ENCODE measurements at places on chromosomes 13 and 19.
A peak's percentile ranks its signal among the peaks of the same experiment; 100 is the strongest.

DNA sequence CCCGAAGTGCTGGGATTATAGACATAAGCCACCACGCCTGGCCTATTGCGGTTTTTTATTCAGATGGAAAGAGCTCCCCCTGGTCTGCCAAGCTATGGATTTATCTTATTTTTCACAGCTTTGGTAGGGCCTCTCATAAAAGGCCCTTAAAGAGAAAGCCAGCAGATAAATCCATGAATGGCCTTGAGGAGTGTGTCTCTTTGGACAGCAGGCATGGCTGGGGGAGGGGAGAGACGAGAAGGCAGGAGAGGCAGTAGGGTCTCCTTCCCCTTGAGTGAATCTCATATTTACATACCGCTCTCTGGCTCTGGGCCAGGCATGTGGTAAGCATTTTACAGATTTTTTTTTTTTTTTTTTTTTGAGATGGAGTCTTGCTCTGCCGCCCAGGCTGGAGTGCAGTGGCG lies 25.2 kb downstream of the MARK4 start:
- DNase-seq = no peak

DNA sequence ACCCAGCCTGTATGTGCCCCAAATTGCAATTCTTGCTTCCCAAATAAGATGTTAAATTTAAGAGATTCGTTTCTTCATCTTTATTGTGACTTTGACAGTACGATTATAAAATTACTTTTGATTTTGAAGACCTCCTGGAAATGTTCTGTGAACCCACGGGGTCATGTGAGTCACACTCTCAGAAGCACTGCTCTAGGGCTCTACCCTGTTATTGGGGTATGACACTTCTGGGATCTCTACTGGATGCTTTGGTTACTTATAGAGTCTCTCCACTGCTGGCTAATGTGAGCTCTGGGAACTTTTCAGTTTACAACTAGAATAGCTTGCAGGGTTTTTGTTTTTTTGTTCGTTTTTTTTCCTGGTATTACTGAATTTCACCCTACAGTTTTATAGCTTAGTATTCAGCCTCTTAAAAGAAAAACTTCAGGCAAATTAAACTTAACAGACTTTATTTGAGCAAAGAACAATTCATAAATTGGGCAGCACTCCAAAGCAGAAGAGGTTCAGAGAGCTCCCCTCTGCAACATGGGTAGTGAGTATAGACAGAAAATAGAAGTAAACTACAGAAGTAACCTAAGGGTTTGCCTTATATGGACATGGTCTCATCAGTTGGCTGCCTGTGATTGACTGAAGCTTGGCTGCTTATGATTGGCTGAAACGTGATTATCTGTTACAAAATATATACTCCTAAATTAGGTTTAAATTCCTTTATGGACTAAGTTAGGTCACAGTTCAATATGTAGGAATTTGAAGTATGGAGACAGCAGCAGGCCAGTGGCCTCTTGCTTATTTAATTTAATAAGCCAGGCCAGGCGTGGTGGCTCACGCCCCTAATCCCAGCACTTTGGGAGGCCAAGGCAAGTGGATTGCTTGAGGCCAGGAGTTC lies 28.5 kb upstream of the PSPC1 start:
- DNase-seq = peak; percentile 7

DNA sequence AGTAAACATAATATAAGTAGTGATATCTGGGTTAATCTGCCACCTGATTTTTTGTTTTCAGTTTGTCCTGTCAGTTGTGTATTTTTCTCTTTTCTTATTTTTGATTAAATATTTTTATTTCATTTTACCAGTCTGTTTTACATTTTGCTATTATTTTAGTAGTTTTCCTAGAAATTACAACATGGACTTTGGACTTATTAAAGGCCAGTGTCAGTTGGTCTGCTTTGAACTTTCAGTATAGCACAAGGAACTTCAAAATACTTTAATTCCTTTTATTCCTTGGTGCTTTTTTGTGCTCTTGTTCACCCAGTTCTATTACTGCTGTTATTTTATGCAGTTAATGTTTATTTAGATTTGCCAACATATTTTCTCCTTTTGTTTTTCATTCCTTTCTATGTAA lies 149.6 kb downstream of the PDS5B start:
- no peak for DNase-seq

- DNase-seq = no peak
Observed at GRCh38 chr13:111846391-111847159, 220.4 kb upstream of the SOX1 start.
